H1 (cell line): ENCODE measurements at places on chromosomes 7 and 10. TPM values are rescaled to one million over a fixed set of nuclear protein-coding genes. Genes with fewer than 3 reads are reported as not detected.

DNA sequence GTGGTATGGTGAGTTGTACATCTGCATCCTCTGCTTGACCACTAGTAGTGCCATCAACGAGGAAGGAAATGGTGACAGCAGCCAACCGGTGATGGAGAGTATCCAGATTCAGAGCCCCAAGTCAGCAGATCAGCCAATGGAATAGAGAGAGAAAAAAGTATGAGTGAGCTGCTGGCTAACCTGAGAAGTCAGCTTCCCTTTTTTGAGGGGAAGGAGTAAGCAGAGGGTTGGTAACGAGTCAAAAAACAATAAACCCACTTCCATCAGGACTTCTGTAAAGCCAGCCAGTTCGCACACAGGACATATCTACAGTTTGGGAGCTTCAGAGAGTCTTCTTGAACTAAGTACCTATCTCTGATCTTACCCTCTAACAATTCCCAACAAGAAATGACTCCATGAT lies 8.9 kb downstream of the SLC25A28 start:
- DNase-seq, result no peak

DNA sequence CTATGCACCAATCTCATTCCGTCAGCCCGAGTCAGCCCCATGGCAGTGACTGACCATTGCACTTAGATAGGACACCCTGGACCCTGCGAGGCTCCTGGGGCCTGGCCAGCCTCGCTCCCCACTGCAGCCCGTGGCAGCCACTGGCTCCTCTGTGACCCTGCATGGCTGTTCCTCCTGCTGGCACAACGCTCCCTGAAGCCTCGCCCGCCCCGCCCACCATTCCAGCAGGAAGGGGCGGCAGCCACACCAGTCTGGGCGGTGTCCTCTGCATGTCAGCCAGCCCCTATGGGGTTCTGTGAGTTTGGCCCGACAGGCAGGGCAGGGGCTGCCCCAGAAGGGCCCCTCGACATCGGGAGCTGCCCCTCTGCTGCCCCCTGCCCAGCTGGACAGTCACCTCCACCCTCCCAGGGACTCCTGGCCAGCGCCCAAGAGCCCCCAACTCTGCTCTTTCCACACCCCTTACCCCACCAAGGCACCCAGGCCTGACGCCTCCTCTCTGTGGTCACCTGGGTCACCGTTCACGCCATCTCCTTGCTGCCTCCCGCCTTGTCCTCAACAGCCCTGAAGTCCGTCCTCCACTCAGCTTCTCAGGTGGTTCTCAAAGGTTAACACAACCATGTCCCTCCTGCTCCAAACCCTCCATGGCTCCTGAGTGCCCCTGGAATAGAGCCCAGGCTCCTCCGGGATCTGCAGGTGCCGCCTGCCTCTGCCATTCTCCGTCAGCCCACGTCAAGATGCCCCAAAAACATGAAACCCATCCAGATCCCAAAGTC lies 103.5 kb downstream of the MICALL2 start:
- DNase-seq, result no peak

The CTTNBP2 gene
- polyA plus RNA-seq, result 13.0 and 15.3 TPM in 2 replicates

The PSMC2 gene
- polyA plus RNA-seq, result 50.5 and 80.9 TPM in 2 replicates

GRCh38 chr7:50795253-50795652 lies 12.6 kb upstream of the GRB10 start:
- no peak for DNase-seq

The CYP2C9 gene
- polyA plus RNA-seq, result 0.03 TPM in 1 of 2 replicates, not detected in the other

DNA sequence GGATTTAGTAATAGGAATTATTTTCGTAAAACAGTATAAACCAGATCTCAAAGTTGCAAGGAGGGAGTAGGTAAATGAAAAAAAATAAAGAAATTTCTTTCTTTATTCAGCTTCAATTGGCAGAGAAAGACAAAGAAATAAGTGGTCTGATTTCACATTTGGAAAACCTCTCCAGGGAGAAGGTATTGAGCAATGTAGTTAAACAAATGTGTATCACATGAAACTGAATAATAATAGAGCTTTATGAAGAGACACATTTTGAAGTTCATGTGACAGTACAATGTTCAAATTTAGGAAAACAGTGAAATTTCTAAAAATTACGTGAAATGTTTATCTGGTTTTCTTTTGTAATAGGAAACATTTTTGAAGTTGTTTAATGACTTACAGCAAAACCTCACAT lies 63.0 kb downstream of the TAX1BP1 start:
- DNase-seq, result no peak

The CADPS2 gene
- polyA plus RNA-seq, result 4.4 and 8.9 TPM in 2 replicates

DNA sequence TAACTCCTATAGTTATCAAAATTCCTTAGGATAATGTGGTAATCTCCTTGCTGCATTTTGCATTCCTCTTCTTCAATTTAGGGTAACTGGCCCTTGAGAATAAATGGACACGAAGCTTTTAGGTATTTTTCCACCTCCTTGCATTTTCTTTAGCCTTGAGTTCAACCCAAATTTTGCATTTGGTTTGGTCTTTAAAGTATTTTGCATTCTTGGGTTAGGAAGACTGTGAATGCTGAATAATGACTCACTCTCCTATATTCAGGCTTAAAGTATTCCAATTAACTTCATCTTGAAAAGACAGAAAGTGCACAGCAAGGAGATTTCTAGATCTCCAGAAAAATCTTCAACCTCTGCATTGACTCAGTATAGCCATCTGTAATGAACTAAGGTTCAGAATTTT lies 47.3 kb downstream of the TFPI2 start:
- no peak for DNase-seq

DNA sequence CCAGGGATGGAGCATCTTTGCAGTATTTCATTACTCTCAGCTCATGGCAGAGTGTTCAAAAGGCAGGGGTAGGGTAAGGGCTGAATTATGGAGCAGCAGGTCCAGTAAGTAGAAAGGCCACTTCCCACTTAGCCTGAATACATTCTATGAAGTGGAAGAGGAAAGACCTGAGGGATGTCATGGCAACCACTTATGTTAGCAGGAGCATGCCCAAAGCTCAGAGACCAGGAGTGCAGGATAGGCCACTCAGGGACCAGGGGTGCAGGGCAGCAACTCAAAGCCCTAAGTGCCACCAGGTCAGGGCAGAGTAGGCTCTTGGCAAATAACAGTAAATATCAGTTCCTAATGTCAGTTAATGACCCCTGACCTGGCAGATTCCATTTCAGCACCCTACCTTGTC lies 3.6 kb downstream of the SRI start:
- no peak for DNase-seq

DNA sequence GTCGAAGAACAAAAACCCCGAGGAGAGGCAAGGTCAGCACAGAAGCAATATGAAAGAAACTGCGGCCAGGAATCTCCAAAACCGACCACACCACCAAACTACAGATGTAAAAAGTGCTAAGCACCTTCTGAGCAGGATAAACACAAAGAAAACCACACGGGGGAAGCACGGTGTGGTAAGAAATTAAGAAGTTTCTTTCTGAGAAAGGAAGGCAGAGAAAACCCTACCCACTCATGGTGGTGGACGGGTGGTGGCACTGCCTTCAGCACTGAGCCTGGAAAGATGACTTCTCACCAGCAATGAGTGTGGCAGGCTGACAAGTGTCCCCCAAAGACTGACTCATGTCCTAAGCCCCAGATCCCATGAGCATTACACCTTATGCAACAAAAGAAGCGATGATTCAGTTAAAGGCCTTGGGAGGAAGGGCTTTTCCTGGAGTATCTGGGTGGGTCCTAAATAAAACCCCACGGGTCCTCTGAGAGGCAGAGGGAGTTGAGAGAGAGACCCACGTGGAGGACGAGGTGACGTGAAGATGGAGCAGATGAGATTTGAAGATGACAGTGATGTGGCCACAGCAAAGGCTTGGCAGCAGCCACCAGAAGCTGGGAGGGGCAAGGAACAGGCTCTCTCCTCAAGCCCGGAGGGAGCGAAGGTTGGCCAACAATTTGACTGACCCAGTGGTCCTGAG lies 124.9 kb downstream of the DLG5 start:
- DNase-seq, result no peak

DNA sequence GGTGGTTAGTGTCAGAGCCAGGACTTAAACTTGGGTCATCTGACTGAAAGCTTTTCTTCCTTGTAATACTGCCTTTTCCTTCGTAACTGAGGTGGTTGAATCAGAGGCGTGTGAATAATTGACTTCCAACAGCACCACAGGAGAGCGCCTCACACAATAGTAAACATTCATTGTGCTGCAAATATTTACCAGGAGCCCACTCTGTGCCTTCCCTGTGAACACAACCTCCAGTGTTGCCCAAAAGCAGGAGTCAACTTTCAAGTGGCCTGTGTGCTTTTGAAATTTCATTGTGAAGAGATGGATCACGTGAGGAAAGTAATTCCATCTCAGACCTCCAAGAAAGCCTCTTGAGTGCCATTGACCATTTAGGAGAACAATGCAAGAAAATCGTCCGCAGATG lies 60.2 kb downstream of the ADRA2A start:
- DNase-seq, result peak; percentile 62

GRCh38 chr7:115043605-115044004 lies 121.7 kb downstream of the MDFIC start:
- no peak for DNase-seq

DNA sequence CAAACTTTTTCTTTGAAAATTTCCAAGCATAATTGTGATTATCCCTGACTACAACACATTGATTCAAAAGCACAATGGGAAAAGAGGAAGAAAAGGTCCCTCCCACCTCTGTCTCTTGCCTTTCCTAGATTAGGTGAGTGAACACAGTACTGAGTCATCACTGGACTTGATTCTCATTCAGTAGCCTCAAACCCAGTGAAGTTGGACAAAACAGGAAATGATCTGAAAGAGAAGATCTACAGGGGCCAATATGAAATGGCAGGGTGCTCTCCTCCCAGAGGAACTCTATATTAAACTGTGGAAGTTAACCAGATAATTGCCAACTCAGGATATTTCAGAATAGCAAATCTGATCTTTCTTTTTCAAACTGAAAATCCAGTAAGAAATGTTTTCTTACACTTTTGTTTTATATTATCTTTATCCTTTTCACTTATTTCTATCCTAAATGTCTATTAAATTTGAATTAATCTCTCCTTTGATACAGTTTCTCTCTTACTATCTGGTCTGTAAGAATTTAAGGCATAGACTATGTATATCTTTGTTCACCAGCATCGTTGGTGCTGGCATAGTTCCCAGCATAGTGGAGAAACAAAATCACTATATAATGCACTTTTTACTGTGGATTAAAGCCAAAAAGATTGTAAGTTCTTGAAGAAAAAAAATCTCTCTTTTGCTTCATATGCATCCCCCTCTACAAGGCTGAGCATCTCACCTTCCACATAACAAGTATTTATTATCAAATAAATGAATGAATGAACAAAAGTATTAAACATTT lies 41.4 kb upstream of the IKZF1 start:
- no peak for DNase-seq
